Neural crest cell (in vitro differentiated cells): ENCODE measurements at places on chromosomes 13 and 19. TPM values are rescaled to one million over a fixed set of nuclear protein-coding genes. Genes with fewer than 3 reads are reported as not detected.

The NKPD1 gene
- 0.16 and 0.39 TPM in 2 replicates for total RNA-seq

The CBARP gene
- total RNA-seq, result 26.2 and 27.1 TPM in 2 replicates

The NDUFS7 gene
- 89.7 and 90.6 TPM in 2 replicates for total RNA-seq

The UBE2L5 gene
- total RNA-seq, result not detected in 2 replicates

The ZNF574 gene
- 25.6 and 26.0 TPM in 2 replicates for total RNA-seq

The ELSPBP1 gene
- total RNA-seq, result not detected in 2 replicates

The NFIX gene
- total RNA-seq, result 0.23 and 0.68 TPM in 2 replicates

The NANOS3 gene
- total RNA-seq, result 0.73 and 1.6 TPM in 2 replicates

The IRGC gene
- not detected in 2 replicates for total RNA-seq

The LGALS7 gene
- not detected in 2 replicates for total RNA-seq

The RFXAP gene
- total RNA-seq, result 13.9 and 17.1 TPM in 2 replicates

DNA sequence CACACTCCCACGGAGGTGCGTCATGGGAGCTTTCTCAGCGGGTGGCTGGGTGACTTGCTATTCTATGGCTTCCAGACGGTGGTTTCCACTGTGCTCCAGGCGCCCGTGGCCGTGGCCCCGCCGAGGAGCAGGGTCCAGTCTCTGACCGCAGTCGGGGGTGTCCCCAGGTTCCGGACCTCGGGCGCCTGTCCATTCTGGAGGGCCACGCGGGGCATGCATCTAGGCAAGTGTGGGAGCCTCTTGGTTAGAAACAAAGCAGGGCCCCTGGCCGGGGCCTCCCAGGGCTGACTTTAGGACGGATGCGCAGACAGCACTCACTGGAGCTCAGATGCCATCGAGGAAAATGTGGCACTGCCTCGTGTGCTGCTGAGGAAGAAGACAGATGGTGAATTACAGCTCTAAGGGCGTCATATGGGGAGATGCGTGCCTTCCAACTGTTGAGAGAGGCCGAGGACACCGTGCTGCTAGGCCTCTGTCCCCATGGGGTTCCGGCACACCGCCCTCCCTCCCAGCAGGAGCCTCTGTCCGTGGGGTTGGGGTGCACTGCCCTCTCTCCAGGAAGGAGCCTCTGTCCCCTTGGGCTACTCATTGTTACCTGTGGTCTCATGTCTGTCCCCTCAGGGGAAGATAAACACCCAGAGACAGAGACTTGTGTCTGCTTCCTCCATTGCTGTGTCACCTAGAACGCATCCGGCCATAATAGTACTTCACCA lies 38.1 kb downstream of the TMEM255B start:
- no peak for DNase-seq

DNA sequence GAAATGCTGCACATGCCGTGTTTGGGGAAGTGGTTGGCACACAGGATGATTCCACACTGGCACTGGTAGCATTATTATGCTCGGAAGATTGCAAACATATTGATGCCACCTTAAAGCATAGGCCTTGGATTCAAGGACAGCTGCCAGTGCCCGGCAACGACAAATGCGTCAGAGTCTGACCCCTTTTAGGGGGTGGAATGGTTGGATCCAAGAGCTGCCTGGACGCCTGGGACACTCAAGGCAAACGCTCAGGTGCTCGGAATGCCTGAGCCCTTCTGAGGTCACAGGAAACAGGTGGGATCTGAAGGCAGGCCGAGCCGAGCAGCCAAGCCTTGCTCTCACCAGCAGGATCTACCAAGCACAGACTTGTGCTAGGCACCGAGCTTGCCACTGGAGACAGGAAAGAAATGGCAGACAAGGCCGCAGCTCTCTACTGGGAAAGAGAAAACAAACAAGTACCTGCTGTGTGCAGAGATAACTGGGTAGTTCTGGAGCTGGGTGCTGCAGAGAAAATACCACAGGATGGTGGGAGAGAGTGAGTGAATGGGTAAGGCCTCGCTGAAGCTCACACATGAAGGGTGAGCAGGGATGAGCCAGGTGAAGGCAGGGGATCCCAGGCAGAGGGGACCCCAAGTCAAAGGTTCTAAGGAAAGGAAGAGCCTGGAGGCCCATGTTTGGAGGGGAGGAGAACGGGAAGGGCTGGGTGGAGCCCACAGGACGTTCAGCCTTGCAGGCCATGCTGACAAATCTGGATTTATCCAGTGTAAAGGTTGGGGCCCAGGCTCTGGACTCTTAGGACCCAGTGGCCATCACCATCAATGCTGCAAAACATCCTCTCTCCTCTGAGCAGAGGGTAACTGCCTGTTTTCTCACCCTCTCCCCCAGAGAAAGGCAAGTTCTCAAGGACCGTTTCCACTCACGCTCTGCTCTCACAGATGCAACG lies 9.2 kb downstream of the RANBP3 start:
- no peak for DNase-seq

DNA sequence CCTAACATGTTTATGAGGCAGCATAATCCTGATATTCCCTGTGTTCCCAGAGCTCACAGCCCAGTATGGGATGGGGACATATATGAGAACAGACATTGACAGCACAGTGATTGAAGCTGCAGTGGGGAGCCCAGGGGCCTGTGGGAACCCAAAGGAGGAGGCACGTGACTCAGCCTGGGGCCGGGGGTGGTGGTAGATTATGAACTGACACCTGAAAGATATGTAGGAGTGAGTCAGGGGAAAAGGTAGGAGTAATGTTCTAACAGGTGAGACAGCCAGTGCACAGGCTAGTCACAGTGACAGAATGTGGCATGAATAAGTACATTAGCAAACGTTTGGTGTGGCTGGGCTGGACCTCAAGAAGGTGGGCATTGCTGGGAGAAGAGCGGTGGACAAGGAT lies 29.0 kb downstream of the CKM start:
- DNase-seq, result no peak

- DNase-seq, result no peak
These were observed 2.3 kb downstream of the A1BG start for GRCh38 chr19:58350871-58351557.

DNA sequence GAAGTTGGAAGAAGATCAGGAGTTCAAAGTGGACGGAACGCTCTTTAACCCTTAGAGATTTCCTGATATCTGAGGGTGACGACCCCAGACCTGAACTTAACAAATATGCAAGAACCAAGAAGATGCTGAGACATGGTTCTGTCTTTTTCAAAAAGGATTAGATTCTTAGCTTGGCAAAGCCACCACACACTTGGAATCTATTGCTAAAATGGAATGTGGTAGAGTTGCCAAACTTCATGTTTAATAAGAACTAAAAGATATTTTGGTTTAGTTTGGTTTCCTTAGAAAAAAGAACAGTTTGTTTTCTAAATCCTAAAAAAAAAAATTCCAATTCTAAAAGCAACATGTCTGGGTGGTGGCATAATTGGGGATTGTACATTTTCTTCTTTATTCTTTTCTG lies 29.5 kb downstream of the UNC13A start:
- DNase-seq, result no peak

DNA sequence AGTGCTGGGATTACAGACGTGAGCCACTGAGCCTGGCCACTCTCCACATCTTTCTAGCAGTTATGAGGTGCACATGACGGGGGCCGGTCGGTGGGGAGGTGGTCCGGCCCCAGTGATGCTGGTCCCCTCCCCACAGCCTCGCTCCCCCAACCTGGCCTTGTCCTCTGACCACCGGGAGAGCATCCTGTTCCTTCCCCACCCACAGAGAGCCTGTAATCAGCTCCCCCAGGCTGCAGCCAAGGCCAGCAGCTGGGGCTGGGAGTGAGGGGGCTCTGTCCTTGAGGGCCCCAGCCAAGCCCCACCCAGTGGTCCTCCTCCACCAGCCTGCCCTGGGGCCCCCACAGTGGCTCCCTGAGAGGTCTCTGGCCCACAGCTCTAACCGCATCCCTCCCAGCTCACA lies 3.0 kb upstream of the INSL3 start:
- no peak for DNase-seq

- no peak for DNase-seq
These were observed 53.9 kb upstream of the AMER2 start for GRCh38 chr13:25225970-25226369.

GRCh38 chr13:95462801-95463200 lies 89.7 kb upstream of the CLDN10 start:
- no peak for DNase-seq

GRCh38 chr13:49124693-49125304 lies 95.3 kb upstream of the MLNR start:
- DNase-seq, result no peak

DNA sequence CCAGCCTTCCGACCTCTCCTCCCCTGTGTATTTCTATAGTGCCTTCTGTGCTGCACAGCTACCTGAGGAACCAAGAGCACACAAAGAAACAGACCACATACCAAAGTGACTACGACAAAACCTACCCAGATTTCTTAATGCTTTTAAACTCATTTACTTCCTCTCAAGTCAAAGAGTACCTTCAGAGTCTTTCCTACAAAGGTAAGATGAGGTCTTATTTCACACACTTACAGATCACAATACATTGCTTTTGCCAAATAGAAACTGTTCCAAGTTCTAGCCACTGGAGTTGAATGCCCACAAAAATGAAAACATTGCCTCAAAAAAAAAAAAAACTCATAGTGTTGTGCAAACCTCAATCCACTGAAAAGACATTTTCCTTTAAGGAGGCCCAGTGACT lies 36.4 kb downstream of the TEX26 start:
- DNase-seq, result no peak

- no peak for DNase-seq
These were observed 255.9 kb upstream of the STARD13 start for GRCh38 chr13:33541456-33541855.

DNA sequence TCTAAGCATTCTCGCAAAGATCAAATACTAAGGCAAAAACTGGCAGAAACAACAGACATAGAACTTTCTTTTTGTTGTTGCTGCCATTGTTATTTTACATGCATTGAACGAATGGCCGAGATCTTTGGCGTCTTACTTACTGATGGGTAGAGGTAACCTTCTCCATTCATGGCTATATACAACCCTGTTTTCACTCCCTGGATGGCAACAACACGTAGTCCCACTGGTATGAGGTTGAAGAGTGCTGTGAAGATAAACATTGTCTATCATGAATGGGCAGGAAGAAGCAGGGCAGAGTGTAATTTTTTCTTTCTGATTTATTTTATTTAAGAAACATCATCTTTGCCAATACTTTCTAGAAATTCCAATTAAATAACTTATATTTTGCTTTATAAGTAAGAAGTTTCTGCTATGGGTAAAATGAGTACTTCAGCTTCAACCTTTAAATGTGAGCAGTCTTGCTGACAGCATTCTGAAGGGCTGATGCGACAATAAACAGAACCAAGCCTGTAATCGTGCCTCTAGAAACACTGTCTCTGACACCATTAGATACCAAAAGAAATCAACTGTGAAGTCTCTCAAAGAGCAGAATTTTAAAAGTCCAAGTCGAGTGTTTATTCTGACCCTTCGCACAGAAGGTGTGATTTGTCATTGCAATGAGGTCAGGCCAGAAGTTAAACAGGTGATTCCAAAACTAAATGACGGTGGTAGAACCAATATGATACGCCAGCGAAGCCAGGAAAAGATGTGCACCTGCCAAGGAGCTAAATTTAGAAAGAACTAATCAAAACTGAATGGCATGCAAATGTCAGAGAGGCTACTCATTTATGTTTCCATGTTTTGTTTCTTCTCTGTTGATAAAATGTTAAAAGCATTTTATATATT lies 416.4 kb downstream of the ITGBL1 start:
- DNase-seq, result no peak

- DNase-seq, result no peak
These were observed 142.0 kb downstream of the DLEU7 start for GRCh38 chr13:50701469-50701868.

- no peak for DNase-seq
These were observed 106.9 kb downstream of the FGF9 start for GRCh38 chr13:21777813-21778212.

DNA sequence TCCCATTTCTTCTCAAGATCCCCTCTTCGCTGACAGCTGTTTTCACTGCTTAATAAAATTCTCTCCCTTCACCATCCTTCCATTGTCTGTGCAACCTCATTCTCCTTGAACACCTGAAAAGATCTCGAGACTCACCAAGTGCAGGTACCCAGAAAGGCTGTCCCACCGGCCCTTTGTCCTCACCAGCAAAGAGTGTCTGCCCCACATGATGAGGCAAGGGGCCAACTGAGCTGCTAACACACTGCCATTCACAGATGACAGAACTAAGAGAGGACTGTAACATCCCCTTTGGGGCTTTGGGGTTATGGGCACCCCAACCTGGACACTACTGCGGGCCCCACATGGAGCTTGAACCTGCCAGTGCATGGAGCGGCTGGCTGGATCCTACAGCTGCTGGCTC lies 771.4 kb upstream of the MIR17HG start:
- no peak for DNase-seq

DNA sequence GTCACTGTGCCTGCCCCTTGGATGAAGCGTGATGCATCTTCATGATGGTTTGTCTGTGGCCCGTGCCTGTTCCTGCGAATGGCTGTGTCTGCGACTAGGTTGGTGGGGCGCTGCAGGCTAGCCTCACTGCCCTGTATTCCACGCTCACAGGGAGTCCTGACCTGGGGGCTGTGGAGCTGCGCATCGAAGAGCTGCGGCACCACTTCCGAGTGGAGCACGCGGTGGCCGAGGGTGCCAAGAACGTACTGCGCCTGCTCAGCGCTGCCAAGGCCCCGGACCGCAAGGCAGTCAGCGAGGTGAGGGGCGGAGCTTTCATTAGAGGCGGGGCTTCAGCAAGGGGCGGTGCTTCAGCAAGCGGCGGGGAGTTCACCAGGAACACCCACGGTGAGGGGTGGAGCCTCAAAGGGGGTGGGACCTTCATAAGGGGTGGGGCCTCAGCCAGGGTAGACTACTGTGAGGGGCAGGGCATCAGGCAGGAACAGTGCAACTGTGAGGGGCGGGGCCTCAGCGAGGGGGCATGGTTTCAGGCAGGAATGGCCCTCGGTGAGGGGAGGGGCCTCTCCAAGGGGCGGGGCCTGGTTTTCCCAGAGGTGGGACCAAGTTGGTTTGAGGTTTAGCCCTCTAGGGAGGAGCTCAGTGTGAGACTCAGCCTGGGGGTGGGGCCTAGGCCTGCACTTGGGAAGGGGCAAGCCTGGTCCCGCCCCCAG lies 17.2 kb downstream of the PKN1 start:
- no peak for DNase-seq

- DNase-seq, result no peak
These were observed 315.3 kb downstream of the EFNB2 start for GRCh38 chr13:106220211-106220610.

GRCh38 chr19:11111771-11112144 lies 22.5 kb downstream of the LDLR start:
- DNase-seq, result no peak

- no peak for DNase-seq
These were observed 15.2 kb upstream of the STRN4 start for GRCh38 chr19:46761418-46761831.
